Germinal center (tissue), 1 donor: ENCODE measurements at places on chromosomes 6 and 20.

DNA sequence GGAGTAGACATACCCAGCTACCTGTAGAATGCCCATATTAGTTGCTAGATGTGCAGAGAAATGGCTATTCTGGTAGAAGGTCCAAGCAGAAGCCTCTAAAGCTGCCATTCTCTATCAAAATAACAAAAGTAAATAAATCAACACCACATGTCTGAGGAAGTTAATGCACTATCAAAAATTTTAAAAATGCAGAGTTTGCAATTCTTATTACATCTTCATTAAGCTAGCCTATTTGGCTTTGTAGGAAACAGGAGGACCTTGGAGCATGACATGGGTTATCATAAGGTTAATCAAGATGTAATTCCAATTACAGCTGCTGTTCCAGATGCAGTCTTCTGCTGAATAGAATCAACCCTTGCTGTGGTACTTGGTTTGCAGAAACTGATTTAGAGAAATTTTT, 188.4 kb downstream of the TBX18 start:
- no peak for DNase-seq

DNA sequence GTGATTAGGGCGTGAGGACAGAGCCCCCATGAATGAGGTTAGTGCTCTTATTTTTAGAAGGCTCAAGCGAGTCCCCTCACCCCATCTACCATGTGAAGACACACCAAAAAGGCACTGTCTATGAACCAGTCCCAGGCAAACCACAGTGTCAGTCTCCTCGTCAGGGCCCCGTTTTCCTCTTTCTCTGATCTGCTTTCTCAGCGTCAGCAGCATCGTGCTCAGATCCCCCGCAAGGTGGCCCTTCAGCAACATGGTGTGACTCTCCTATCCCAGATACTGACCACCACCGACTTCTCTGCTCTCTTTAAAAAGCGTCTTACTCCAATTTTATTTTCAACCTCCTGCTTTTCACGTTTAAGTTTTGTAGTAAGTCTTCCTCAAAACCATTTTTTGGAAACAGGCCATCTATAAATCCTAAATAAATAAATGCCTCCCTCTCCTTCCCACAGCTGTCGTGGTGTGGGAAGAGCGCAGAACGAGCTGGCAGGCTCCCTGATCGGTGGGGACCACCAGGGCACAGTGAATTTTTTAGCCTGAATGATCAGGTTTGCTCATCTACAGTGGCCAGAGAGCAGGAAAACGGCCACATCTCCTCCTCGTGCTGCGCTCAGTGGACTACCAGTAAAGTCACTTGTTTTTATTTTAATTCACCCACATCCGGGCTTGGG, 113.1 kb downstream of the BMP7 start:
- DNase-seq, result no peak

GRCh38 chr6:30792786-30793185, 48.4 kb upstream of the IER3 start:
- no peak for DNase-seq

- no peak for DNase-seq
Measured at GRCh38 chr6:40436685-40437604, 150.2 kb downstream of the LRFN2 start.

GRCh38 chr6:53765270-53765669, 29.5 kb upstream of the LRRC1 start:
- no peak for DNase-seq

DNA sequence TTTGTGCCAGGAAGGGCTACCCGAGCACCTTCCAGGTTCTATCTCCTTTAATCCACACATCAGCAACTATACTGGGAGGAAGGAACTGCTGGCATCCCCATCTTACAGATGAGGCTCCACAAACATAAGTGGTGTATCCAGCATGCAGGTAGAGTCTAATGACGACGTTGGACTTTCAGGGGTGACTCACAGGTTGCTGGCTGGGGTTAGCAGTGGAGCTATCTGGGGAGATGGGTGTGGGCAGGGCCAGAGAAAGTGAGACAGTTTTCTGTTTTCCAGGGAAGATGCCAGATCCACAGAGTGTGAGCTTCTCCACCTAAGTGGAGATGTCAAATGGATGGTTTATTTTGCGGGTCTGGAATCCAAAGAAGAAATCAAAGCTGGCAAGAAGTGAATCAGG, 31.8 kb downstream of the CDH22 start:
- no peak for DNase-seq
